ENCODE measurements at places on chromosomes 5 and 9.

GRCh38 chr5:116528519-116529234, 45.9 kb downstream of the SEMA6A start:
- no peak for DNase-seq

- DNase-seq = no peak
Observed at GRCh38 chr5:134813407-134813806, 32.4 kb upstream of the C5orf24 start.

GRCh38 chr9:73357607-73358006, 205.9 kb downstream of the ANXA1 start:
- no peak for DNase-seq

DNA sequence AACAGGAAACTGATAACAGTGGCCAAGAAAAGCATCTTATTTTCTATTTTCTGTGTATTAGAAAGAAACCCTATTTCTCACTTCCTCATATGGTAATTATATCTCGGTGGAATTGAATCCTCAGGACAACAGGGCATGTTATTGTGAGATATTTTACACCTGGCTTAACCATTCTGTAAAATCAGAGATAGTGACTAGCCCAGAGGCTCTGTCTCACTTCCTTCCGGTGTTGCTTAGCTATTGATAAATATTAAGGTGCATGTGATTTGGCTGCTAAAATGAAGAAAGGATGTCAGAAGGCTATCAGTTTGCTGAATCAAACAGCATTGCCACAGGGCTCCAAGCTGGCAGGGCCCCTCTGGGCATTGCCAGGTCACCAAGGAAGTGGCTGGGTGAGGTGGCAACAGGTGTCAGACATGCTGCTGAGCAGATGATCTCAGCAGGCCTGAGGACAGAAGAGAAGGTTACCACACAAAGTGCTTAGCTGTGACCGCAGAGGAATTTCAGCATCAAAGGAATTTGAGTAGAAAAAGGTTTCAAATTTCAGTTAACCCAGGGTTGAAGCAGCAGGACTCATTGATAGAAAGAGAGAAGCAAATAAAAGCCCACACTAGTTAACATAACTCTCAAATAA, 330.7 kb downstream of the PDE4D start:
- peak; percentile 65 for DNase-seq

GRCh38 chr5:139277171-139277570, 16.4 kb upstream of the MATR3 start:
- DNase-seq = no peak

GRCh38 chr5:98927989-98928872, 576 bp downstream of the CHD1 start:
- DNase-seq = no peak

- no peak for DNase-seq
Observed at GRCh38 chr5:118733394-118733793, 255.0 kb downstream of the DTWD2 start.

DNA sequence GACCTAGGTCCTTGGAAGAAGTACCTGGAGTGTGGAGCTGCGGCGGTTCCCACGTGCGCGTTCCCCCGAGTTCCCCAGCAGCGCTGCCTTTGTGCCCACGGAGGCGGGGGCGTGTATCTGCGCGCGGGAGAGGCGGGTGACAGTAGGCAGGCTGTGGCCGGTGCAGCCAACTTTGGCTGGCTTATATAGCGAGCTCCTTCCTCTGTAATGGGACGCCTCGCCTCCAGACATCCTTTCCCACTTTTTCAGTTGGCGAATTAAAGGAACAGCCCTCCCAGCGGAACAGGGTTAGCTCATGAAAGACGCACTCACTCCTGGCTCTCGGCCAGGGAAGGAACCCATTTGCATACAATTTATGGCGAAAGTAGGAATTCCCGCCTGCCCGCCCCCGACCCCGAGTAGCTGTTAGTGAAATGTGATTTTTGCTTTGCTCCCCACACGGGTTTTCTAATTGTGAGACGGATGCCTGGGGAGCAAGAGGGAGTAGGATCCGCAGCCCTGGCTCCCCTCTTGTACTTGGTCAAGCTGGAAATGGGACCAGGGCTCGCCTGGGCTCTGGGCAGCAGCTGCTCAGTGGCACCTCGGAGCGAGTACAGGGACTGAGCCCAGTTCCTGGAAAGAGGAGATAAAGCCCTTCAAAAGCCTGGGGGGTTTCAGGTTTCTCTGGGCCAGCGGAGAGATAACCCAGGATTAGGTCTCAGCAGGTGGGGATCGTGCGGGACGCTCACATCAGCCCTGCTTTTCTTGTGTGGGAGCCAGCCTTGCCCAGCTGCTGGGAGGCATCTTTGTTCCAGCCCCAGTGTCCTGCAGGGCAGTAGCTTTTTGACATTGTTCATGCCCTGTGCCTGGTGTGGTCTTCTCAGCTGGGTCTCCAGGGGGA, at the start of gene TNC:
Gene TNC, minus strand, starts transcription at position 159 of the 880 bp plus-strand sequence. CDS start 27,139 bp downstream, outside the sequence.
- peak; percentile 60 for DNase-seq

- DNase-seq = no peak
Observed at GRCh38 chr9:122347348-122348287, 23.2 kb upstream of the PTGS1 start.

DNA sequence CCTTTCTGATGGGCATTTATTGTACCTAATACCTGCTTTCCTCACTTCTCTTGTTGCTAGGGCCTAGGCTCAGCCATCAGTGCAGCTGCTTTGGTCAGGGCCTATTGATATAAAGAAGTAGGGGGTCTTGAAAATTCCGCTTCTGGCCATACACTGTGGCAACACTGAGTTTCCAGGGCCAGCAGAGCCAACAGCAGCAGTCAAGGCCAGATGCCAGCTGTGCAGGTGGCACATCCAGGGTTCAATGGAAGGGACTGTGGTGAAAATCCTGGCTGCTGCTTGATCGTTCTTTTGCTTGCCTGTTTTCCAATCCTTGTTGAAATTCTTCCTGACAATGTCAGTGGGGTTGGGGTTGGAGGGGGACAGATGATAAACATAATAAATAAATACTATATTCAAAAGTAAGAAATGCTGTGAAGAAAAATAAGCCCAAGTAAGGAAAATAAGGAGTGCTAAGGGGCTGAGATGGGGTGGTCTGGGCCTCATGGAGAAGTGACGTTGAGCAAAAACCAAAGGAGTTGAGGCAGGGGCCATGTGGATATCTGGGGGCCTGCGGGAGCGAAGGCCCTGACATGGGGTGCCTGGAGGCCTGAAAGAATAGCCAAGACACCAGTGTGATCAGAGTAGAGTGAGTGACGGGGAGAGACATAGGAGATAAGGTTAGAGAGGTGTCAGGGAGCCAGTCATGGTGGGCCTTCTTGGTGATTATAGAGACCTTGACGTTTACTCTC, 91.0 kb upstream of the ALDH1B1 start:
- no peak for DNase-seq

DNA sequence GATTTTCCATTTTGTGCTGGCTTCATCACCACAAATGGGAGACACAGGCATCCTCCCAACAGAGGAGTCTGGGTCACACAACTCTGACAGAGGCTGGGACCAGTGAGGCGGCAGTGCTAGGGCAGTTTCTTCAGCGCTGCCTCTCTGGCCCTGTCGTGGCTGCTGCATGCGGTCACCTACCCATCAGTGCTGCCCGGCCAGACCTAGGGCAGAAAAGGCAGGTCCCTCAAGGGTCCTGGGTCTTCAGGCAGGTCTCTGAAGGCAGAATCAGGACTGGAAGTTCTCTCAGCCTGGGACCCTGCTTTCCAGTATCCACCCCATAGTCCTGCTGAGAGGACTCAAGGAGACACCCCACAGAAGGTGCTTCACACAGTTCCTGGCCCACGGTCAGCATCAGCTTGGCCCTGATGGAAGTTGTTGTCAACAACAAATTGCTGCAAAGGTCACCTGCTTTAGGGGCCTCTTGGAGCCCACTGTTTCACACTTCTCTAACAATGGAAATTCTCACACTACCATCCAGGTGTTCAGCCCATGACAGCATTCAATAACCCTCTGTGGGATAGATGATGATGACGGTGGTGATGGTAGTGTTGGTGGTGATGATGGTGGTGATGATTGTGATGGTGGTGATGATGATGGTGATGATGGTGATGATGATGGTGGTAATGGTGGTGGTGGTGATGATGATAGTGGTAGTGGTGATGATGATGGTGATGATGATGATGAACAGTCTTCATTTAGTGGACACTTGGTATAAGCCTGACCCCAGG, 146.4 kb upstream of the PPP1R26 start:
- DNase-seq = no peak

GRCh38 chr5:132239776-132240175, 12.1 kb upstream of the P4HA2 start:
- DNase-seq = no peak

DNA sequence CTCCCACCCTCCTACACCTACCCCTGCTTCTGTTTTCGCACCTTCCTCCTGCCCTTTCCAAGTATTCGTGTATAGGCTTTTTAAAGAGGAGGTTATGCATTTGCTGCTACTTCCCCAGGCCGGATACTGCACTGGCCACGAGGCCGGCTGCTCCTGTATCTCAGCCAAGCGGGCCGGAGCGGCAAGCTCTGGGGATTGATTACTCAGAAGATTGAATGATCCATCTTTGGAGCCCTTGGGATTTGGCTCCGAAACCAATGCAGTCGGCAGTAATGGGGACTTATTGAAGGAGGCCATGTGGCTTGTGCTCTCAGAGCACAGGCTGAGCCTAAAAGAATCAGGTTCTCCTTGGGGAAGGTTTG, 405.3 kb downstream of the TLE4 start:
- DNase-seq = no peak

GRCh38 chr9:98334796-98335195, 79.3 kb upstream of the TBC1D2 start:
- DNase-seq = no peak

DNA sequence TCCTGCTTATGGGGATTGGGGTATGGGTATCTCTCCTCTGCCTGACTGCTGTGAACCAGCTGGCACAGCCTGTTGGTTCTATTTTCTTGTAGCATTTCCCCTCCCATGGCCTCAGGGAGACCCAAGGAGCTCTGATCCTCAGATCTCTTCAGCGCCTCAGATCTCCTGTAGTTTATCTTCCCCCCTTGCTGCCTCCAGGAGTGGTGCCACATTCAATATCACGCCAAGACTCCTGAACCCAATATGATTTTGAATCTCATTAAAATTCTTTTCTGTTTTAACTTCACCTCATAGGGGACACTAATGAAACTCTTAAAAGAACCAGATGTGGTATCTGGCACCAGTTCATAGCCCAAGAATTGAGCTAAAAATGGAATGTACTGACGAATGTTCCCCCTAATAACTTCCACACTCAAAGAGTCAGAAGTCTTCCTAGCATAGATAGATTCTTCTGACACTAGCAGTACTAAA, 59.6 kb upstream of the LIFR start:
- no peak for DNase-seq

DNA sequence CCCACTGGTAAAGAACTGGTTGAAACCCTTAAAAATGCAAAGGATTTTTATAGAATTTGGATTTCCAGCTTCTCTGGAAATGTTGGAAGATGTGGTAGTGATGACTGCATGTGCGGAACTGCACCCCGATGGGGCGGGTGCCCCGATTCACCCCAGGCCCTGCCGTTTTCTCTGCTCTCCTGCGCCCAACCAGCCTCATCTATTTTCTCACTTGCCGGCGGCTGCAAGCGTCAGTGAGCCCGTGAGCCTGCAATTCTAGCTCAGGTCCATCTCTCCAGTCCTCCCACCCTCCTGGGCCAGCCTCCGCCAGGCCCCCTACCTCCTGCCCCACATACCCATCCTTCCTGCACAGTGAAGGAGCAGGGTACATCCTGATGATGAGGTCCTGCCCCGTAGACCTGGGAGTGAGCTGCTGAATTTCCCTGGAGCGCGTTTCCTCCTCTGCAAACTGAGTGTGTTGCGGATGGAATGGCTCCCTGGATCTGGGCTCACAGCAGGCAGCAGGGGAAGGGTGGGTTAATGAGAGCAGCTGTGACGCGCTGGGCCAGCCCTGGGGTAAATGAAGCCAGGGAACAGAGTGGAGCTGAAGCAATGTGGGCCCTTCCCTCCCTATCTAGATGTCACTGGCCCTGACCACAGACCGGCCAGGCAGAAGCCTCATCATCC, 45.9 kb upstream of the PHYKPL start:
- no peak for DNase-seq

- DNase-seq = no peak
Observed at GRCh38 chr5:142810743-142811290, 40.6 kb downstream of the ARHGAP26 start.

- DNase-seq = no peak
Observed at GRCh38 chr5:321230-321725, at the start of gene AHRR. AHRR (plus strand) TSS chr5:321714; CDS start chr5:343903, 22,189 bp downstream.

DNA sequence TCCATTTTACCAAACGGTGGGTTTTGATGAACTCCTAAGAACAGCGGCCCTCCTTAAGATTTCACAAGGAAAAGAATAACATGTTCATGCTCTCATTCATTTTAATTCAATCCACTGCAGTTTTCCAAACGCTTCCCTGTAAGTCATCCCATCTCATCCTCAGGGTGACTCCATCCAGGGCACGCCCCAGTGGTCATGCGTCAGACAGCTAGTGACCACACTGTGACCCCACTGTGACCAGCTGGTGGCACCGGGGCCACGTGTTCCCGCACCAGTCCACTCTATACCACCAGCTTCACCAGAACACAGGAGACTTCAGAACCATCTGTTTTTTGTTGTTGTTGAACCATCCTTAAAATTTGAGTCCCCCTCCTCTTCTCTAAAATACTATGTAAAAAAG, 14.3 kb downstream of the ATPSCKMT start:
- DNase-seq = no peak

DNA sequence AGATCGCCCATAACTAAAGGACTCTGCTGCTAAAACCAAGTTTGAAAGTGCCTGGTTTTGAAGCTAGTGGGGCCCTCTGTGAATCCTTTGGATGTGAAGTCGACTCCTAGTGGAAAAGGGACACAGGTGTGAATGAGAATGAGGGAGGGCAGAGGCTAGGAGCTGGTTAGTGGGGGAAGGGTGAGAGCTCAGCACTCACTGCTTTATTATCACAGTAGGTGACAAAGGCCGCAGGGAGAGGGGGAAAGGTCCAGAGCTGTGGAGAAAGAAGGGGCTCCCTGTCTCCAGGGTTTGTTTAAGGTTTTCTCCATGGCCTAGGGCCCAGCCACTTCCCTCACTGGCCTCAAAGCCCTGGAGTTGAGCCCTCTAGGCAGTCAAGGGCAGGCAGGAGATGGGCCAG, 3.5 kb downstream of the HDHD3 start:
- DNase-seq = no peak

GRCh38 chr9:100099722-100100042, 639 bp downstream of the INVS start:
- DNase-seq = no peak

DNA sequence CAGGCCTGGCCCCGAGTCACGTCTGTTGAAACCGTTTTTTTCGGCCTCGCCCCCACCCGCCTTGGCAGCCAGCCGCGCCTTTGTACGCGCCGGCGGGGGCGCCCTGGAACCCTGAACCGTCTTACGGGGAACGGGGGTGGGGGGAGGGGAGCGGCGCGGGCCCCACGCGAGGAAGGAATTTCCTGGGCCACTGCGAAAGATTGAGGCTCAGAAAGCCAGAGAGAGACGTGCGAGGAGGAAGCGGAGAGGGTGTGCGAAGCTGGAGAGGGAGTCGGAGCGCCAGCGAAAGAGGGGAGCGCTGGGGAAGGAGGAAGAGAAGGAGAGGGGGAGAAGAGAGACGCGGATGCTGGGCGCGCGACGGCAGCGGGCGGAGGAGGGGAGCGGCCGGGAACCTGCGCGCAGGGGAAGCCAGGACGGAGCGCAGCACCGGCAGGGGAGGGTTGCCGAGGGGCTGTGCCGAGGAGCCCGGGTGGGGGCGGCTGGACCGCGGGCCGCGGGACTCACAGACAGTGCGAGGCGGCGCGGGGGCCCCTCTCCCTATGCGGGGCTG, 4.6 kb upstream of the PRDM12 start:
- no peak for DNase-seq

- DNase-seq = no peak
Observed at GRCh38 chr5:33816791-33817190, 75.0 kb downstream of the ADAMTS12 start.
